ENCODE measurements at places on chromosomes 3 and 15.
A peak's percentile ranks its signal among the peaks of the same experiment; 100 is the strongest.

GRCh38 chr15:82855286-82856100, 46.1 kb downstream of the WHAMM start:
- DNase-seq = no peak

- DNase-seq = peak; percentile 36
These were observed 39.6 kb downstream of the LEKR1 start for GRCh38 chr3:156865732-156866131.

DNA sequence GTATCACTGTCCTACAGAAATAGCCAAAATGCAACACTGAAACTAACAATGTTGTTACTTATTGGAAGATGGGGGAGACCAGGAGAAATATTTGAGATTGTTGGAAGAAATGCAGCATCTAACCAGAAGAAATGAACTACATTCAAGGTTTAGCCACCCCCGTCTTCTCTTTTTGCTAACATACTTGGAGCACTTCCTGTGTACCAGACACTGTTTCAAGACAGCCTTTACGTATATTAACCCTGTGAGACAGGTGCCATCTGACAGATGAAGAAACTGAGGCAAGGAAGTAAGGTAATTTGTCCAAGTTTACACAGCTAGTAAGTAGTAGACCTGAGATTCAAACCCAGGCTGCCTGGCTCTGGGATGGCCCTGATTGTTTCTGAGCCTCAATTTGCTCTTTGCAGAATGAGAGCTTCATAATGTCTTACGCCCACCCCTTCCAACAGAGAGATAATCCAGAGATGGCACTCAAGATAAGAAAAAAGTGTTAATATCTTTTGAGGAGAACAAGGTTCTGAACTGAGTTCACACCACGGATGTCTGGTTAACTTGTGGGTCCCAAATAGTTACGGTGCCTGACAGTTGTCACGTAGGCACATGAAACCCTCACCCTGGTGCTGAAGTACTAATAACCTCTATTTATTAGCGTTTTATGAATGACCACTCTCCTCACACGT, 26.1 kb downstream of the RASGRP1 start:
- DNase-seq = no peak

DNA sequence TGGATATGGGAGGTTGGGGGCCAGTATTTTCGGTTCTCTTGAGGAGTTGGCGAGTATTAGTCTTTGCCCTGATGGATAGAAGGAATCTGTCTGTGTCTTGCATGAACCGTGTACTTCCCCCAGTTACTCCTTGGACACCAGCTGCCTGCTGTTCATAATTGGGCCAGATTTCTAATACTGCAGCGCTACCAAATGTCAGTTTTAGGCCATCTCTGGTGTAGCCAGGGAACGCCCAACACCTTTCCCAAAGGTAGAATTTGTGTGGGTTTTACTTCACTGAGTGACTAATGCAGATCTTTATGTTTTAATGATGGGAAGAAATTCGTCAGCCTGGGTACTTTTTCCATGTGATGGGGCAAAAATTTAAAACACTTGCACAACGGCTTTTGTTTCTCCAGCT, 18.4 kb downstream of the FLNB start:
- DNase-seq = no peak

GRCh38 chr3:136817448-136817847, 1.5 kb upstream of the SLC35G2 start:
- no peak for DNase-seq

DNA sequence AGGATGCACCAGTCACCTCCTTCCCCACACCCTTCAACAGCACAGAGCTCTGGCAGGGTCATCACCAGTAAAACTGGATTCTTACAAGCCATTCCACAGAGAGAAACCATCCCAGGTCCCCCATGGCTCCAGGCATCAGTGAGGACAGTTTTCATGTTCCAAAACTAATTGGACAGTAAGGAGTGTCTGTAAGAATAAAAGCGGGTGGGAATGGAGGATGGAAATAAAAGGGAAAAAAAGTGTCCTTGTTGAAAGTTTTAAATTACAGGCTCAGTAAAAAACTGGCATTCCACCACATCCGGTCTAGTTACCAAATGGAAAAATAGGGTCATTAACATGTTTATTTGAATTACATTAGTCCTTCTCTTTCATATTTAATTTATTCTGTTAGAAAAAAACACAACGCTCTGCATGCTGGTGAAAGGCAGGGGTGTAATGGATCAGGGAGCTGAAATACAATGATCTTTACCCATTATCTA, 117.4 kb downstream of the TIGIT start:
- DNase-seq = peak; percentile 31

DNA sequence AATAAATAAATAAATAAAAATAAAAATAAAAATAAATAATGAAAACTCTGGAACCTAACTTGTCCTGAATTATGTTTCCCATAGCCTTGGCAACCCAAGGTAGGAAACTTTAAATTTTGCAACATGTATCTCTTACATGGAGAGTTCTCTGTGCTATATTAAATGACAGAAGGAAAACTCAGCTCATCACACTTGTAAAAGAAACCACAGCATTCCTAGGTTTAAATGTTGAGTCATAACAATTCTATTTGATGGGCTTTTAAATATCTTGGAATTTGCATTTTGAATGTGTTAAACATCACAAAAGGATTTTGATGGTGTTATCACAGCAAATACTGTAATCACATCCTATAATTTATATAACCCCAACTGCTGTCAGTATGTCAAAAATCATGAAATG, 144.2 kb downstream of the LRTM1 start:
- DNase-seq = no peak

- DNase-seq = no peak
These were observed 5.5 kb upstream of the ANO10 start for GRCh38 chr3:43627360-43627759.

DNA sequence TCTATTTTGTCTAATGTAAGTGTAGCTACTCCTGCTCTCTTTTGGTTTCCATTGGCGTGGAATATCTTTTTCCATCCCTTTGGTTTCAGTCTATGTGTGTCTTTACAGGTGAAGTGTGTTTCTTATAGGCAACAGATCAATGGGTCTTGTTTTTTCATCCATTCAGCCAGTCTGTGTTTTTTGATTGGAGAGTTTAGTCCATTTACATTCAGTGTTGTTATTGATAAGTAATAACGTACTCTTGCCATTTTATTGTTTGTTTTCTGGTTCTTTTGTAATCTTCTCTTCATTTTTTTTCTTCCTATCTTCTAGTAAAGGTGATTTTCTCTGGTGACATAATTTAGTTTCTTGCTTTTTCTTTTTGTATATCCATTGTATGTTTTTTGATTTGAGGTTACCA, 97.1 kb downstream of the GLDN start:
- no peak for DNase-seq

DNA sequence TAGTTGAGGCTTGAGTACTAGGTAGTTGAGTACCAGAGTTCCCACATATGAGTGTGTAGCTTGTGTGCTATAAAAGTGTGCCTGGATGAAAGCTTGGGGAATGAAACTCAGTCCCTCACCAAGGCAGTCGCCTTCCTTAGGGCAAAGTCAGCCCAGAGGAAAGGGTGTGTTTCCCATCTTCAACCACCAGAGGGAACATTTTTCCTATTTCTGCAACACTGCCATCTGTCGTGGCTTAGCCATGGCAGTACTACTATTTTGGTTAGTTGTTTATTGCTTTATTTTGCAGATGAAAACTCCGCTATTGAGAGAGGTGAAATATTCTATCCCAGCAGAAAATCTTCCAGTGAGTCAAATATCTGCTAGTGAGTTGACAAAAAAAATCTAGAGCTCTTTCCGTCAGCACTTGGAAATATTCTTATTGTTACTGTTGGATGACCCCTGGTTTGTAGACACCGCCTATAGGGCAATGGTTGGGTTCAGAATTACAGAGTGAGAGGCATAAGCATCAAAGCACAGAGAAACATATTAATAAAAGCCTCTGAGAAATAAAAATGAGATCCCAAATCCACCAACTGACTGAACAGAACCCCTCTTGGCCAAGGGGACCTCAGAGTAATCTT, 239.9 kb downstream of the CPNE4 start:
- DNase-seq = peak; percentile 79

DNA sequence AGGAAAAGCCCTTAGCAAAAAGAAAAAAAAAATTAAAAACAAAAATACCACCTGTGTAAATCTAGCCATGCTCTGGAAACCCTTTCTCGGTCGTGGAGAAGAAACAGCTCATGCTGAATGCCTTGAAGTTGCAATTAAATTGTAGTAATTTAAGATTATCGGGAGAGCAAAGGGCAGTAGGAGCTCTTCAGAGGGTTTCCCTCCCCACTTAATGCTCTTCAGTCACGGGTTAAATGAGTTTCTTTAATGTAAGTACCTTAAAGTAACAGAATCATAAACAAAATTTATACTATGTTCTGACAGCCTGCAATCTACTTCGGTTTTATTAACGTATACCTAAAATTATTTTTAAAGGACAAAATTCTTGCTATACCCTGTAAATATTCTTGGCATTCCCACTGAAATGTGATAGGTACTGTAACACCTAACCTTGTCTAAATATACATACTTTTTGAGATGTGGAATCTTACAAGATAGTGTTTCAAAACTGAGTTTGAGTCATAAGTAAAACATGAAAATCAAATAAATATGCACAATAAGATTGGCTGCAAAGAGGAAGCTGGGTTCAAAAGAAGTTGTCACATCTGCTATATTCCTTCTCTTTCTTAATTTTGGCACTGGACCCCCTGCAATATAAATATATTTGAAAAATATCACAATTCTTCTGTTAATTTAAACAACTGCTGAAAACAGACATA, 5.3 kb downstream of the FOXP1 start:
- no peak for DNase-seq

- no peak for DNase-seq
These were observed 161.3 kb downstream of the EPHB1 start for GRCh38 chr3:134956395-134956794.

DNA sequence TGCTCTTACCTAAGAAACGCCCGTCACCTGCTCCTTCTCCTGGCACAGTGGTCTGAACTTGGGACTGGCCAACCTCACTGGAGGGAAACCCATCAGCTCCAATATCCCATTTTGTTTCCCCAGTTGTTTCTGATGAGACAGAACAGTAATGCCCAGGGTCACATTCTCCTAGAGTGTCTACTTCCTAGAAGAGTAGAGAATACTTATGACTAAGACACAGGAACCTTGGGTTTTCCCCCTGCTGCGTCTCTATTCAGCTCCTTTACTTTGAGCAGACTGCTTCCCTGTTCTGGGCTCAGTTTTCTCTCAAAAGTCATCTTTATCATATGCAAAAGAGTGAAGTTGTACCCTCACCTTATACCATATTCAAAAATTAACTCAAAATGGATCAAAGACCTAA, 79.4 kb downstream of the POLR2M start:
- no peak for DNase-seq

DNA sequence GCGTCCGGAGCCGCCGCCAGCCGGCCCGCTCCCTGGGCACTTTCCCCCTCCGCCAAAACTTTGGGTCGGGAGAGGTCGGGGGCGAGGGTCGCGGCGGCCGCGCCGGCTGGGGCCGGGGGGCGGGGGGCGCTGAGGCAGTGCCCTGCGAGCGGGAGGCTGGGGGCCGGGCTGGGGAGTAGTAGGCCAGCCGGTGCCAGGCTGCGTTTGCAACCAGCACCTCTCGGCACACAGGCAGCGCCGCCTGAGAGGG, 452 bp downstream of the BBX start:
- DNase-seq = peak; percentile 33

- no peak for DNase-seq
These were observed 6.0 kb downstream of the ANXA2 start for GRCh38 chr15:60391722-60392315.

GRCh38 chr15:78679089-78679511, 38.1 kb upstream of the CHRNB4 start:
- no peak for DNase-seq

- no peak for DNase-seq
These were observed 200.4 kb upstream of the TBC1D5 start for GRCh38 chr3:17942856-17943255.

DNA sequence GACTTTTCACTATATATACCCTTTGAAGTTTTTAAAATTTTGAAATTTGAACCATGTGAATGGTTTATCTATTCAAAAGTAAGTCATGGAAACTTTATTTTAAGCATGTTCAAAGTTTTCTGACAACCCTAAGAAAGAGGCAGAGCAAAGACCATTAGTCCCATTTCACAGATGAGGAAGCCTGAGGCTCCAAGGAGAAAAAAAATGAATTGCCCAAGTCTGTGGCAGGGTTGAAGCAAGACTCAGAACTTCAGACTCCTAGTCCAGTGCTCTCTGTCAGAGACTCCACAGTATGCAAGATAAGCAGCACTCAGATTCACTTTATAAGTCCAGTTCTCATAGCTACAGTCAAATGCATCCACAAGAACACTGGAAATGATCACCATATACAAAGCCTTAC, 4.5 kb downstream of the RAB43 start:
- no peak for DNase-seq

GRCh38 chr3:72157748-72158638, 373.0 kb upstream of the PROK2 start:
- DNase-seq = no peak

- DNase-seq = no peak
These were observed 40.3 kb upstream of the TFRC start for GRCh38 chr3:196122021-196122687.

- DNase-seq = no peak
These were observed 382.9 kb upstream of the MCTP2 start for GRCh38 chr15:93848490-93848889.

DNA sequence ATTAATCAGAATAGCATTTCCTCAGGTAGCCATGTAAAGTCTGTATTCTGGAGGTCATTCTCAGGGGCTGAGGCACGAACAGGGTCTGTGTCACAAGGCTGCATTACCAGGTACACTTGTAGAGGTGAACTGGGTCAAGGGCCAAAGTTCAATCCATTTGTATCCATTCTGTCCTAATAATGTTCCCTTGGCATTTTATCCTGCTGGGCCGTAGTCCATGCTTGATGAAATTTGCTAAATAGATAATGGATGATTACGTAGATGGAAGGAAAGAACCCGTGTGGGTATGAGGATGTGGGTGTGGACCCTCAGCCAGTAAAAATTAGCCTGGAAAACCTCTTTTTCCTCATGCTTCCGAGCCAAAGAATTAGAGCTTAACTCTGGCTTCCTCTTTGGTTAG, 785.9 kb downstream of the GRM7 start:
- DNase-seq = no peak

- DNase-seq = no peak
These were observed 65.6 kb upstream of the PLXNA1 start for GRCh38 chr3:126917232-126917804.

- DNase-seq = no peak
These were observed 368.7 kb downstream of the MFSD1 start for GRCh38 chr3:159170436-159171003.

GRCh38 chr15:56972016-56972415, 53.6 kb downstream of the TCF12 start:
- DNase-seq = no peak

DNA sequence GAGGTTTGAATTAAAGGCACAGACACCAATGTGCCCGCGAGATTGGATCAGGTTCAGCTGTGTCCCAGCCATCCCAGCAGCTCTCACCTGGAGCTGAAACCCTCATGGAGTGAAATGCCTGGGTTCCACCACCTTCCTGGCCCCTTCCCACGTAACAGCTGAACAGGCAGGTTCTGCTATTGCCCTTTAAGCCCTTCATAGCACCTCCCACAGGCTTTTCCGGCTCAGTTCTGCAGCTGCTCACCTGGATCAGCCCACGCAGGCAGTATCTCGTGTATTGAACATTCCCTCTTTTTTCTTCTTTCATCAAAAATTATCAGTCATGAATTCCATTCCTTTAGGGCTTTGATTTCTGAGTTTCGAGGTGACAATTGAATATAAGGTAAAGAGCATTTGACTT, 129.8 kb downstream of the SLC9A9 start:
- DNase-seq = no peak

- DNase-seq = no peak
These were observed 587.4 kb upstream of the SGO1 start for GRCh38 chr3:20773320-20773984.

- DNase-seq = no peak
These were observed 30.7 kb upstream of the IP6K2 start for GRCh38 chr3:48747706-48748105.

GRCh38 chr3:67357610-67358458, 296.6 kb downstream of the SUCLG2 start:
- peak; percentile 51 for DNase-seq

Data from fibroblast of pulmonary artery (primary cell).